ENCODE measurements at places on chromosomes 5 and 9.

- DNase-seq, result no peak
Observed at GRCh38 chr5:72065751-72066255, 41.5 kb upstream of the MAP1B start.

- no peak for DNase-seq
Observed at GRCh38 chr5:135332519-135333150, 66.4 kb downstream of the MACROH2A1 start.

- DNase-seq, result no peak
Observed at GRCh38 chr9:38257626-38258215, 134.8 kb upstream of the ALDH1B1 start.

DNA sequence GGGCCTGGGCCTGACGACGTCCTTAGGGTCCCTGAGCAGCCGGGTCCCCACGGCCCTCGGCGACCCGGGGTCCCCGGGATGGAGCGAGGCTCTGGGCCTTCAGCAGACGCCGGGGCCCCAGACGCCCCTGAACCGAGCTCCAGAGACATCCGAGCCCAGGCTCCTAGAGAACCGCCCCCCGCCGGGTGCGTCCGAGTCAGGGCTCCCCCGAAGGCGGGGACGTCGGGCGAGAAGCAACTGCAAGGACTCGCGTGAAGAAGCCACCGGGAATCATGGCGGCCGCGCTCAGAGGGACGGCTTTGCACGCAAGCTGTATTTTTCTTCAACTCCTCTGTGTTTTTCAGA lies 25.5 kb downstream of the IRX4 start:
- DNase-seq, result no peak

DNA sequence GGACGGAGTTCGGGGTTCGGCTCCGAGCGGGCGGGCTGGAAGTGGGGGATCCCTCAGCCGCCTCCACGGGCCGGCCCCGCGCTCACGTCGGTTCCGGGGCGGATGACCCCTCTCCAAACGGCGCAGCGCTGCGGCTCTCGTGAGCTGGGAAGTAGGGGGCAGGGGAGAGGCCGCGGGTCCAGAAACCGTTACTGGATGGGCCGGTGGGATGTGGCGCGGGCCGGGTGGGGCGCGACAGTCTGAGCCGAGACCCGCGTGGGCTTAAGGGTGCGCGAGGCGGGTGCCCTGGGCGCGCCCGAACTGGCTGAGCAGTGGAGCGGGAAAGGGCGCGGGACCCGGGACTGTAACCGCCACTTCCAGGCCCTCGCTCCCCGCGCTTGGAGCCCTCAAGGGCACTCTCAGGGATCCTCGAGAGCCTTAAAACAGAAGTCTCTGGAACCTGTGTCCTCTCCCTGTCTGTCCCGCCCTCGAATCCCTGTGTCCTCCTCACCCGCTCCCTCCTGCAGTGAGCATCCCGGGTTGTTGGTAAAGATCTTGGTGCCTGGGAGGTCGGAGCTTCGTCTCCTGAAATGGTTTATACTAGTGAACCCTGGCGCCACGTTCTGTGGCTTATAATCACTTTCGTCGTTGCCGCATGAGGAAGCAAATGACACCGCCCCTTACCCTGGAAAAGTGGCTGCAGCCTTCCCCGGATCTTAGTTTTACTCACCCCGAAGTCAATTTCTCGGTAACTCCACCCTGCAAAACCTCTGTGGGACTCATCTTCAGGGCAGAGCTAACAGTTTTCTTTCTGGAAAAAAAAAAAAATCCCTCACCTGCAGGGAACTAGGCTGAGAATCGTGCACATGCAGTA lies 571 bp upstream of the MARCHF11 start:
- DNase-seq, result no peak

GRCh38 chr9:121498487-121499176 lies 1.0 kb downstream of the GGTA1 start:
- no peak for DNase-seq

GRCh38 chr5:32814141-32814540 lies 103.0 kb downstream of the NPR3 start:
- no peak for DNase-seq

GRCh38 chr5:31157720-31158119 lies 35.8 kb upstream of the CDH6 start:
- no peak for DNase-seq

- no peak for DNase-seq
Observed at GRCh38 chr9:127451858-127452656, 747 bp downstream of the LRSAM1 start.

DNA sequence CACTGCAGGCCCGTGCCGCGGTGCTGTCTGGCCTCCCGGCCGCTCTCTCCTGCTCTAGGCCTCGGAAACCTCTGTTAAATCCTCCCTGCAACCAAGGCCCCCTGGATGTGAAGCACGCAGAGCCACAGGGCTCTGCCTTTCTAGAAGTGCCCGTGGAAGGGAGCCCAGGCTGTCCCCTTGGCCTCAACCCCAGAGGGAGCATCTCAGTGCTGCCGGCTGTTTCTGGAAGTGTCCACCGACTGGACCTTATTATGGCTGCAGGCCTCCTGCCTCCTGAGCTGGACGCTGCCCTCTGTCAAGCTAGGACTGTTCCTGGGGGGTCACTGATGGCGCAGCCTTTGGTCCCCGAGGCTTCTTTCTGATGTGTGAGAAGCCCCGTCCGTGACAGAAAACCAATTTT lies 40.4 kb upstream of the PHYKPL start:
- DNase-seq, result no peak

- no peak for DNase-seq
Observed at GRCh38 chr5:52041842-52042241, 658.6 kb downstream of the ISL1 start.

DNA sequence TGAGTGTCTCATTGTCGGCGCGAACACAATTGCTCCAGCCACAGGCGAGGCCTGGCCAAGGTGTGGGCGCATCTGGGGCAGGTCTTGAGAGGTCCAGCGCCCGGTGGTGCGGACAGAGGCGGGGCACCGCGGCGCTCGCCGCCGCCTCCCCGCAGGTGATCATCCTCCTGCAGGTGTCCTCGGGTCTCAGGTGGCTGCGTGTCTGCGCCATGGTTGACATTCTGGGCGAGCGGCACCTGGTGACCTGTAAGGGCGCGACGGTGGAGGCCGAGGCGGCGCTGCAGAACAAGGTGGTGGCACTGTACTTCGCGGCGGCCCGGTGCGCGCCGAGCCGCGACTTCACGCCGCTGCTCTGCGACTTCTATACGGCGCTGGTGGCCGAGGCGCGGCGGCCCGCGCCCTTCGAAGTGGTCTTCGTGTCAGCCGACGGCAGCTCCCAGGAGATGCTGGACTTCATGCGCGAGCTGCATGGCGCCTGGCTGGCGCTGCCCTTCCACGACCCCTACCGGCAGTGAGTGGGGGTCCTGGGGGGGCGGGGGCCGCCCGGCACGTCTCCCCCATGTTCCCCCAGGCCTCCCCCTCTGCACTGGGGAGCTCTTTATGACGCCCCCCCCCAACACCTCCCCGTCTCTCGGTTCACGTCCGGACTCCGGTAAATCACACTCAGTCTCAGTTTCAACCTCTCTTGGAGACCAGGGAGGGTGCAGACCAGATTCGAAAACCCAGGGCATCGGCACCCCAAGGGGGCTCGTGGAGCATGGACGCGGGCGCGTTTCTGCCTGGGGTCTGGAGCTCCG lies 446 bp downstream of the NXNL2 start:
- DNase-seq, result no peak

DNA sequence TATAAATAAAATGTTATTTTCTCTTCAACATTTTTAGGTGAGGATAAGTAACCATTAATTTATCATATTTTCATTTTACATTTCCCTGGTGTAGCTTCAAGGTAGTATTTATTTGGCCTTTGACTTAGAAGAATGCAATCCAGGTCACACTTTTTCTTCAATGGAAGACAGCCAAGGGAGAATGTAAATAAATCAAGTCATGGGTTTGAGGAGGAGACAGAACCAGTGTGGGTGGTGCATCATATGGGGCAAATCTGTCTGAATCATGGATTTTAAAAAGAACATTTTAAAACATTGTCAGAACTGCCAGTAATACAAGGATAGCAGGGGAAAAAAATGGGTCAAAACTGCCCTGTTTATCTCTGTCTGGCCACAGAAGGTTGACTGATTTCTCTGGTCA lies 229.5 kb downstream of the FAM114A2 start:
- DNase-seq, result no peak

DNA sequence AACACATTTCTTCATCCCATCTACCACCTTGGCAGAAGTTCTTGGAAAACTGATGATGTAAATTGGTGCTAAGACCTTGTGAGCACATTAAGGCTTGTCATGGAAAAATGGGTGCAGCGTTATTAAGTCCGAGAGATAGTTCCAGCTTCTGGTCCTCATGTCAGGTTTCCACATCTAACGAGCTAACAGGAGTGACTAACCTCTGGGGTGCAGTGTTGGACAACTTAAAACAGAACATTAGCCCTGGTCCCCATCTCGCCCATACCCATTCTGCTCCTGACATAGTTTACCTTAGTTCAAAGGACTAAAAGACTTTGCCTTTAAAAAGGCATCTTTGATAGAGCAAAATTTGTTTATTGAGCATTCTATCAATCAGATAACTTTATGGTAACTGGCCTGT lies 128.0 kb downstream of the SLC1A3 start:
- no peak for DNase-seq

DNA sequence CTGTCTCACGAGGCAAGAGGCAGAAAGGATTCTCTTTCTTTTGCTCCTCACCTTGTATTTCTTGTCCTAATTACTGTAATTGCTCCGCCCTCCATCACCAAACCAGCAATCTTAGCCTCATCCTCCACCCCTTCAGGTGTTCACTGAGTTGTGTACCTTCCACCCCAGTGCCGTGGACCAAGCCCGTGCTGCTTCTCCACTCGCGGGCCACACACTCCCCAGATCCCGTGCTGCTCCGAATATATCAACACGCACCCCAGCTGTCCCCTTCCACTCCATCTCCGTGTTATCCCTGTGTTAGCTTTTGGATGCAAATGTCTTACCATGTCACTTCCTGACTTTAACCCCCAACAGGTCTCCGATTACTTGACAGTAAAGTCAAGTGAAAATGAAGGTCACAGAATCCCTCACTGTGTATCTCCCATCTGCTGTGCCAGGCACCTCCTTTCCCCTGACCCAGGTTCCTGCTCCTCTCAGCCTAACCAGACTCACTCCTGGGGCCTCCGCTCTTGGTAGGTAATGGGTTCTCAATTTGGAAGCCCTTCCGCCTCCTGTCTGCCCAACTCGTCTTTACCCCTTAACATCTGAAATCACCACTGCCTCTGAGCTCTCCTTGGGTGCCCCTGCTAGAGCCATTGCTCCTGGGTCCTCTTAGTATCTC lies 320.2 kb downstream of the MED10 start:
- DNase-seq, result no peak

DNA sequence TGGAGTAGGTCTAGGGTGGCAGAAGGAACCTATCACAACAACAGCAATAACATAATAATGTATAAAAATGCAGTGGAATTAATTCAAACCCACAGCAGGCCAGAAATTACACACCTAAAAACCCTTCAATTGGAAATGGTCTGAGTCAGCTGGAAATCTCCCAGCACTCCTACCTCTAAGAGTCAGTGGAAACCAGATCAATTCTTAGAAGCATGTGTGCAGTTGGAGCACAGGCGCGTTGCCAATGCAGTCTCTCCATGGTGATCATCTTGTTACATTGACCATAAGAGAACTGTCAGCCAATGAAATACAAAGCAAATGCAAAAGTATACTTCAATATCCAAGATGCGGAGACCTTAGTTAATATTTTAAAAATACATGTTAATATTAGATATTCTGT lies 15.1 kb upstream of the CSNK1G3 start:
- no peak for DNase-seq

GRCh38 chr5:148033134-148033533 lies 30.6 kb upstream of the SPINK5 start:
- no peak for DNase-seq

GRCh38 chr9:136773386-136774044 lies 9.2 kb upstream of the LCN15 start:
- no peak for DNase-seq

- no peak for DNase-seq
Observed at GRCh38 chr5:68217528-68217927, 2.0 kb downstream of the PIK3R1 start.

DNA sequence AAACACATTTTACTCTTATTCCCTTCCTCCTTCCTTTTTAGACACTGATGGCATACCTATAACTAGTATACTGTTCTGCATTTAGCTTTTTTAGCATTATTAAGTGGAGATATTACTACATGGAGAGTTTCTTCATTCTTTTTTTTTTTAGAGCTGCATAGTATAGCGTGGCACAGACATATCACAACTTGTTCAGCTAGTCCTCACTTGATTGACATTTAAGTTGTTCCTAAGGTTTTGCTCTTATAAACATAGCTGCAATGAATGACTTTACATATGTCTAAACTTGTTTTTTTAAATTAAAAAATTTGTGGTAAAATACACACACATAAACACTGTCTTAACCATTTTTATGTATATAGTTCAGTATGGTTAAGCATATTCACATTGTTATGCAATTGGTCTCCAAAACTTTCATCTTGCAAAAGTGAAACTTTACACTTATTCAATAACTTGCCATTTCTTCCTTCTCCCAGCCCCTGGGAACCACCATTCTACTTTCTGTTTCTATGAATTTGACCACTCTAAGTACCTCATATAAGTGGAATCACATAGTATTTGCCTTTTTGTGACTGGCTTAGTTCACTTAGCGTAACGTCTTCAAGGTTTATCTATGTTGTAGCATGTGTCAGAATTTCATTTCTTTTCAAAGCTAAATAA lies 48.7 kb downstream of the ANKDD1B start:
- DNase-seq, result no peak

DNA sequence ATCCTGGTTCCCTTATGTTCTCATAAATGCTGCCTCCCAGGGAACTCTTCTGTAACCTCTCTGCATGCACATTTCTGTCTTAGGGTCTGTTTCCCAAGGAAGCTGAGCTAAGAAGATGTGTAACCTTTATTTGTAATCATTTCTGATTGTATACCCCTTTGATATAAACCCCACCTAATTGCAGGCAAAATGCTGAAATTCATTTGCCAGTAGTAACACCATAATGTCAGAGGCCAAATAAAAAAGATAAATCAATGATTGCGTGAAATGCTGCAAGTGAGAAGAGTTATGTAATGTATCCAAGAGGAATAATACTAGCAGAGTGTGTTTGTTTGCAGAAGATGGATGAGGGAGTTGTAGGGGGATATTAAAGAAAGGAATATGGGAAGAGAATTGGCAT lies 822.6 kb upstream of the GRAMD2B start:
- DNase-seq, result no peak

DNA sequence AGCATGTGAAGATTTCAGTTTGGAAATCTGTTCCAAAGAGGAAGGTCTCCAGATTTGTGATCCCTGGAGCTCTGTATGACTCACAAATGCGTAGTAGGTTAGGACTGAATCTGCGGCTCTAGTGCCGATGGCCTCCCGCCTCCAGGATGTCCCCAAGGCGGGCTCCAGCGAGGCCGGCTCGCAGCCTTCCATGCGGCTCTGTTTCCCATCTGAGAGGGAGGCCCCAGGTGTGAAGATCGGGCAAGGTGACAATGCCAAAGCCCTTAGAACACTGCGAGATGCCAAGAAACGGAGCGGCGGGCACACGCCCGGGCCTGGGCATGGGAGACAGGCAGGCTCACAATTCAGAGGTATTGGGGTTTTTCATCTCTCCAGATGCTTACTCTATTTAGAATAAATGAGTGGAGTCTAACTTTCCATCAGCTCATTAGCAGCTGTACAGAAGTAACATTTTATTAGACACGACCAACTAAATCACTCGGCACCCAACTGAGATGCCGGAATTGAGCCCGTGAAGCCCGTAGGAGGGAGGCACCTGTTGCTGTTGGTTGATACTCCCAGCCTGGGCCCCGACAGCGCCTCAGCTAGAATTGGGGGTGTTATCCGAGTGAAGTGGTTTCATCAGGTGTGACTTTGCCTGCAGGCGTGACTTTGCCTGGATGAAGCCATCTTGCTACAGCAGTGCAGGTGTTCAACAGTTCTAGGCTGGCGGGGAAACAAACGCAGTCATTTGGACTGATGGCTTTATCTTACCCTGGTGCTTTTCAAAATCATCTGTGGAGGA lies 7.4 kb upstream of the MRPS2 start:
- DNase-seq, result no peak

- no peak for DNase-seq
Observed at GRCh38 chr9:137477778-137478612, 18.9 kb upstream of the NSMF start.
